ENCODE measurements at places on chromosomes 1 and 21.

- DNase-seq: no peak
Observed at GRCh38 chr1:60895701-60896100, 186.7 kb upstream of the NFIA start.

- DNase-seq: no peak
Observed at GRCh38 chr1:216630532-216630931, 92.7 kb downstream of the ESRRG start.

DNA sequence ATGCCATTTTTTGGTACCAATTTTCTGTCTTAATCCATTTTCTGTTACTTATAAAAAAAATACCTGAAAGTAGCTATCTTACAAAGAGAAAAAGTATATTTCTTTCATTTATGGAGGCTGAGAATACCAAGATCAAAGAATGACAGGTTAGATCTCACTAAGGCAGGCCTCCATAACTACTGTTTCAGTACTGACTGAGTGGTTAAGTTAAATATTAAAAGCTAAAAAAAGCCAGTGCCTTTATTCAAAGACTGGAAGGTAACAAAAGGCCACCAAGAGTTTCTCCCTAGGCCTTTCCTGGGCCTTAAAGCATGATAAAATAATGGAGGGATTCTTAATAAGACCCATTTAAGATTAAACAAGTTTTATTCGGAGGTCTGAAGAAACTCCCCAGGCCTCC is 687.7 kb upstream of the ADGRL4 start:
- DNase-seq: no peak

DNA sequence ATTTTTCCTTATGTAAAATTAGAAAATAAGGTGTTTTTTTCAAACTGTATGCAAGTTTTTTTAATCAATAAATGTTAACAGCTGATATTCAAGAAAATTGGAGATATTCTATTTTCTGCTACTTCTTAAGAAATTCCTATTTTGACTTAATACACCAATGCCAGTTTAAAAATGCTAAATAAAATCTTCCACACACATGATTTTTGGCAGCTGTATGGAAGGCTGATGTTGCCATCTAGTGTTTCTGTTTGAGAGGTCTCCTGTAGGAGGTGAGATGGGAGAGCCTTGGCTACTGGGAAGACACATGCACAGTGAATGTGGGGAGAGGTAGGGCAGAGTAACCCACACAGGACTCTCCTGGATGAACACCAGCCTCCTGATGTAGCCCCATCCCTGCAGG is 29.2 kb upstream of the OR2B11 start:
- peak; percentile 60 for DNase-seq

GRCh38 chr21:34197561-34197960 is 124.2 kb downstream of the MRPS6 start:
- no peak for DNase-seq

GRCh38 chr1:95018602-95019369 is 54.0 kb downstream of the ALG14 start:
- DNase-seq: peak; percentile 51

- DNase-seq: no peak
Observed at GRCh38 chr1:111826278-111826677, 70.6 kb downstream of the DDX20 start.

DNA sequence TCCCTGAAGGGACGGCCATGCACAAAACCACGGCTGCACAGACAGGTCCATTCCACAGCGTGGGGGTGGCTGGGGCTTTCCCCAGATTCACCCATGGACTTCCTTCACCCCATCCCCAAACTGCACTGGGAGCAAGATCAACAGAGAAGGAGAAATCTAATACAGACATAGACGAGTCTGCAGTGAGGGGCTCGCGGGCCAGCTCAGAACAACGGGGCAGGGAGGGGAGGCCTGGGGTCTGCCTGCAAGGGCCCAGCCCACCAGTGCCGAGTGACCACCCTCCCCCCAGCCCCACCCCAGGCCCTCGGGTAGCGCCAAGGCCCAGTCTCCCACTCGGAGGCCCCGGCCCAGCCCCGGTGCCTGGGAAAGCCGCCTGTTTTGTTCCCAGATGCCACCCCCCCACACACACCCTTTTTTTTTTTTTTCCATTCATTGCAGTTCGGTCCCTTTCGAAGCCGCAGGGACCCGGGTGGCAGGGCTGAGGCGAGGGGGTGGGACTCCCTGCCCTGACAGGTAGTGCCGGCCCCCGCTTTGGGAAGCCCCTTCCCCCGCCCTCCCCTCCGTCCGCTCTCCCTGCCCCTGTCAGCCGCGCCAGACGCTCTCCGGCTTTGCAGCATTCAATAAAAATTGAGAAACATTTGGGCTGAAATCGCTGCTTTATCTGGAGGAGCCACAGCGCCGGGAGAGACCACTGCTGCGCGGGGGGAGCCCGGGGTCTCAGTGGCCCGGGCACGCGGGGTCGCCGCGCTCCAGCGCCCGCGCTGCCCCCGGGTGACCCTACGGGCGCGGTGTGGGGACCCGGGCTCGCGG is 543 bp upstream of the EPHB2 start:
- peak; percentile 74 for DNase-seq

DNA sequence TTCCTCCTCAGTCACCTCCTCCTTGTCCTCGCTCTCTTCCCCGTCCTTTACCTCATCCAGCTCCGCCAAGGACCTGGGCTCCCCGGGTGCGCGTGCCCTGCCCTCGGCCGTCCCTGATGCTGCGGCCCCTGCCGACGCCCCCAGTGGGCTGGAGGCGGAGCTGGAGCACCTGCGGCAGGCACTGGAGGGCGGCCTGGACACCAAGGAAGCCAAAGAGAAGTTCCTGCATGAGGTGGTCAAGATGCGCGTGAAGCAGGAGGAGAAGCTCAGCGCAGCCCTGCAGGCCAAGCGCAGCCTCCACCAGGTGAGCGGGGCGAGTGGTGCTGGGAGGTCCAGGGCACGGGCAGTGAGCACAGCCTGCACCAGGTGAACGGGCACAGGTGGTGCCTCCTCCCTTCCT is 76.2 kb downstream of the SKI start:
- DNase-seq: no peak

DNA sequence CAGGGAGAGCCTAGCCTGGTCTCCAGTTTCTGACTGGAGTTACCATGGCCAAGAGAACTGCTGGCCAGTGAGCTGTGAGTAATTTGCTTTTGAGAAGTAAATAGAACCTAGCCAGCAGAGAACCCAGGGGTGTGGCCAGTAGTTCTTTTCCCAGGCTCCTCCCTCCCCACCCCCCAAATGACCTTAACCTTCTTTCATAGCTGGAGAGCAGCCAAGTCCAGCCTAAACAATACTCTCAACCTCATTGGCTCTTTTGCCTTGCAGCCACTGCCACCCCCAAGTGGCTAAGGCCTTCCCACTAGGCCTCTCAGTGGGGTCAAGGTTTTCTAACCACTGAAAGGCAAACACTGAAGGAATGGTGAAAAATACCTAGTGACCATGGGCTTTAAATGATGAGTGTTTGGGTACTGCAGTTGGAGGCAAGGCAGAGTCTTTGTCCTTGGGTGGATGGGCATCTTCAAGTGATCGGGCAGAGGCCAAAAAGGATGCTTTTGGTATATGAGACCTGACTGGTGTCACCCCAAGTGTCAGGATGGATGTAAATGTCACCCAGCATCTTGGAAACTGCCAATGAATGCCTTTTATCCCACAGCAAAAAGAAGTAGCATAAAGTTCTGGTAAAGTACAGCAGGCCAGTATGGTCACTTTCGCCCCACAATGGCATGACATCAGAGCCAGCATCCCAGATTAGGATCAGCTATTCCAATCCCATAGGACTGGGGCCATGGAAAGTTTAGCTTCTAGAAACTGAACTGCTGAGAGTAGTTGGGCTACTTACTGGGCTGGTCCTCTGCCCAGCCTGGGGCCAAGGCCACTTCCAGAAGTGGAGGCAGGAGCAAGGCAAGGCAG is 3.5 kb upstream of the PIGV start:
- DNase-seq: peak; percentile 51

DNA sequence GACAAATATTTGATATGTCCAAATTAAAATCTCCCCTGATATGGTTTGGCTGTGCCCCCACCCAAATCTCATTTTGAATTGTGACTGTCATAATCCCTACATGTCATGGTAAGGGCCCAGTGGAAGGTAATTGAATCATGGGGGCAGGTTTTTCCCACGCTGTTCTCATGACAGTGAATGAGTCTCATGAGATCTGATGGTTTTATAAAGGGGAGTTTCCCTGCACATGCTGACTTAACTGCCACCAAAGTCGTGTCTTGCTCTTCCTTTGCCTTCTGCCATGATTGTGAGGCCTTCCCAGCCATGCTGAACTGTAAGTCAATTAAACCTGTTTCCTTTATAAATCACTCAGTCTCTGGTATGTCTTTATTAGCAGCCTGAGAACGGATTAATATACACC is 207.0 kb downstream of the BARHL2 start:
- no peak for DNase-seq

- no peak for DNase-seq
Observed at GRCh38 chr1:230270559-230271281, 155.4 kb downstream of the PGBD5 start.

GRCh38 chr1:162003830-162004215 is 19.8 kb downstream of the OLFML2B start:
- peak; percentile 96 for DNase-seq

DNA sequence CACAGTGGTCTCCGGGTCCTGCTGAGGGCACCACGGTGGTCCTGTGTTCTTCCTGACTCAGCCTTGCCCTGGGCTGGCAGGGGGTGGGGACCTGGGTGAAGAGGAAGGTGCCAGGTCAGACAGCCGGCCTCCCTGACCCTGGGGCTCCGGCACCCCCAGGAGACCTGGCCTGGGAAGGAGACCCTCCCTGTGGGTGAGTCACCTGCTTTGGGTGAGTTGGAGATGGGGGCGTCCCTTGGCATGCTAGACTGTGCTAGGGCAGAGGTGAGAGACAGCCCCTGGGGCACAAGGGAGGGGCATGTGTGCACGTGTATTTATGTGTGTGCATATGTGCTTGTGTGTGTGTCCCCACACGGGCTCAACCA is 23.4 kb downstream of the SPSB1 start:
- DNase-seq: no peak

DNA sequence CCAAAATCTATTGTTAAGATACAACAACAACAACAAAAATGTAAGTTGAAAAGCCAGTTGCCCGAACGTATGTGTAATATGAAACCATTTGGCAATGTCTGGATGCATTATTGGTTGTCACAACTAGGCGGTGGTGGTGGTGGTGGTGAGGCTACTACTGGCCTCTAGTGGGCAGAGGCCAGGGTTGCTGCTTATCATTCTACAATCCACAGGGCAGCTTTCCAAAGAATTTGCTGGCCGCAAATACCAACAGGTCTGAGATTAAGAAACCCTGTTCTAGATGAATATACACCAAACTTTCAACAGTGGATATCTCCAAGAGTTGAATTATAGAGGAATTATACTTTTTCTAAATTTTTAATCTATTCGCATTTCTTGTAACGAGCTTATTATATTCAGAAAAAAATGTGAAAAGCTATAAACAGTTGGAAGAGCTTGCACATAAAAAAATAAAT is 26.8 kb upstream of the ZNF697 start:
- peak; percentile 91 for DNase-seq

DNA sequence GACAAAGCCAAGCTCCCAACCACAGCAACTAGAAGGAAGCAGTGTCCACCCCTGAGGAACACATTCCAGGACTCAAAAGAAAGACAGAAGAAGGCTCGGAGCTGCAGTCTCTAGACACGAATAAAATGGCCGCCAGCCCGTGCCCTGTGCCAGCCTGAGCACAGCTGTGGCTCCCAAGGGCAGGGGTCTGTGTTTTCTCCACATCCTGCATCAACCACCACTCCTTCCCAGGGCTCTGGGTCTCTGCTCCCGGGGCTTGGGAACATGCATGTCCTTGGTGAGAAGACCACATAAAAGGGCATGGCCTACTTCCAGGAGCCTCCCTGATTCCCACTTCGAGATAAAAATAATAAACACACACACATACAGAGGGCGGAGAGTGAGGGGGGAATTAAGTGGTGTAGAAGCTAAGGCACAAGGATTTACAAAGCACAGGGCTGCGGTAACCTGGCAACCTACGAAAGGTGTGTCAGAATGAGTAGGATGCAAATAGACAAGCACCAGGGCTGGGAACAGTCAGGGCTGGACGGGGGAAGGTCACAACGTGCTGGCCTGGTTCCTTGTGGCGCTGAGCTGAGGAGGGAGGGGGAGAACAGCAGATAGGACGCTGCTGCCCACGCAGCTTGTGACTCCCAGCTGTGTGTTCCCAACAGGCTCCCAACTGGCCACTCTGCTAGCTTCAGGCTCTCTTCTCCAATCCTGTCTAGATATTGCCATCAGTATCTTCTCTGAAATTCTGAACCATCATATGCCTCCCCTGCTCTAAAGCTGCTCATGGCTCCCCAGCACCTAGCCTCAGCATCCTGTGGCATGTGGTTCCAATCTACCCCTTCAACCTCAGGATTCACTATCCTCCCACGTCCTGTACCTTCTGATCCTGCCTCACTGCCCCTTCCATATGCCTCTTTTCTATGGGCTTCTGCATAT is 72.5 kb downstream of the CD34 start:
- DNase-seq: no peak

- DNase-seq: no peak
Observed at GRCh38 chr1:178490967-178491366, 5.8 kb downstream of the CLEC20A start.

GRCh38 chr1:216945538-216946080 is 222.4 kb upstream of the ESRRG start:
- DNase-seq: no peak

DNA sequence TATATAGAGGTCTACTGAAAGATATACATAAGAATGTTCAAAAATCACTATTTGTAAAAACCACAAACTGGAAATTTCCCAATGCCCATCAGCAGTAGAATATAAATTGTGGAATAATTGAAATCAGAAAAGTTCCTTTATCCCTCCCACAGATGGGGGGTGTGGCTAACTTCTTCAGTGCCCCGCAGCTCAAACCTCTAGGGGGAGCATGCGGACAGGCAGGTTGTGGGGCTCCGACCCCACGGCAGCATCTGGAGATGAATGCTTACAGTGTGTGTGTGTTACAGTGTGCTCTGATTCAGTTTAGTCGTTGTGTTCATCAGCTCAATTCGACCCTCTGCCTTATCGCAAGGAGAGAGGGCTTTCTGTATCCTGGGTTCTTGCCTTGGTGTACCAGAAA is 262.1 kb upstream of the LRRC7 start:
- DNase-seq: peak; percentile 3

DNA sequence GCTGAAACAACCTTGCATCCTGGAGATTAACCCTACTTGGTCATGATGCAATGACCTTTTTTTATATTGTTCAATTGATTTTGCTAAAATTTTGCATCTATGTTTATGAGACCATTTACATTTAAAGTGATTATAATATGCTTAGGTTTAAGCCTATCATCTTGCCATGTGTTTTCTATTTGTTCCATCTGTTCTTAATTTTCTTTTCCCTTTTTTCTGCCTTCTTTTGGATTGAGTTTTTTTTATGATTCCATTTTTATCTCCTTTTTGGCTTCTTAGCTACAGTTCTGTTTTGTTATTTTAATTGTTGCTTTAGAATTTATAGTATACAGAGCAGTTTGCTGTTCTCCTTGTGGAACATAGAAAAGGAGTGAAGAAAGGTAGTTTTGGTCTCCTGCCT is 385.1 kb upstream of the USP24 start:
- no peak for DNase-seq

DNA sequence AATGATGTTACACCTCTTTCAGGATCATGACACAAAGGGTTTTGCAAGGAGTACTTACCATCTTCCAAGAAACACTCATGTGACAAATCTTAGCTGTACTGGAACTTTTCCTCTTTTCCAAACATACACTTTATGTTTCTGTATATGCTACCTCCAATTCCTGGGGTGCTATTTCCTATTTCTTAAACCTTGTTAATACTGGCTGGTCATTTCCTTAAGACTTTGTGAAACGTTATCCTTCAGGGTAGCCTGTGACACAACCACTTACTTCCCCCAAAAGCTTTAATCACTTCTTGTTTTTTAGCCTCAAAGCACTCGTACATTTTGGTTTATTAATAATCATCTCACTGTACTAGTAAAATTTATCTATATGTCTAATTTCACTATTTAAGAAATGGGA is 39.4 kb downstream of the OR10Z1 start:
- DNase-seq: no peak
